Activated CD8-positive, alpha-beta memory T cell treated with anti-CD3 and anti-CD28 coated beads for 24 hours (primary cell): ENCODE measurements at places on chromosomes 6 and 20.

- DNase-seq, result no peak
Measured at GRCh38 chr20:22374678-22375590, 209.4 kb downstream of the FOXA2 start.

DNA sequence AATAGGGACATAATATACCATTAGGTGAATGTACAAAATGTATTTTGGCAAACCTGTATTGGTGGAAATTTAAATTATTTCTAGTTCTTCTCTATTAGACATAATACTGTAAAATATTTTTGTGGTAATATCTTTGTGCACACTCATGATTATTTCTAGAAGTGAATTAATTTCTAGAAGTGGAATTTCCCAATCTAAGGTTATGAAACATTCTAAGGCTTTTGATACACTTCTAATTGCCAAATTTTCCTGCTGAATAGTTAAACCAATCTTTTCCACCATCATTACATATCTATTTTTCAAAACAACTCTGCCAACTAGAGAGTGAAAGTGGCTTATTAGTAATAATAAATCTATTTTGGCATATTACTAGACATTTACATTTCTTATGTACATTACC lies 1.8 kb upstream of the CCND3 start:
- no peak for DNase-seq

DNA sequence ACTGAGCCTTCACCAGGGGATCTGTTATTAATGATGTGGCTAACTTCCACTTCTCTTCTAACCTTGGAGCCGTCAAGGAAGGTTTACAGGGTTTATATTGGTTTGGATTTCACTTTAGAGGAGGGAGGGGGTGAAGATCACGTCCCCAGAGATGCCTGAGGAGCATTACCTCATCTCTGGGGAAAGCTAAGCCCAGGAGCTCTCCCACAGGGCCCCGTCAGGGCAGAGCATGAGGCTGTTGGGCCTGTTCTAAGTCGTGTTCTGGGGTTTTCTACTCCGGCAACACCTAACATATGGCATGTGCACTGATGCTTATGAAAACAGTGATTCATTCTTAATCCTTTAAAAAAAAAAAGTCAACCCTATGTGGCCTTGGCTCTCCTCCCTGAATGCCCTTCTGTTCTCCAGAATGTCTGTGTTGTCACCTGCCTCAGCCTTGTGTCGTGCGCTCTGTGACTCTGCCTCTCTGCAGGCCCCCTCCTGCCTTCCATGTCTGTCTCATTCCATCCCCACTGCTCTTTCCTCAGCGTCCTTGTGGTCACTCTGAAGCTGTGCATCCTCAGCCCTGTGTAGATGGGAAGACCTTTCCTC lies 97.4 kb upstream of the JARID2 start:
- DNase-seq, result no peak

GRCh38 chr20:49647550-49647949 lies 66.1 kb downstream of the B4GALT5 start:
- DNase-seq, result no peak

DNA sequence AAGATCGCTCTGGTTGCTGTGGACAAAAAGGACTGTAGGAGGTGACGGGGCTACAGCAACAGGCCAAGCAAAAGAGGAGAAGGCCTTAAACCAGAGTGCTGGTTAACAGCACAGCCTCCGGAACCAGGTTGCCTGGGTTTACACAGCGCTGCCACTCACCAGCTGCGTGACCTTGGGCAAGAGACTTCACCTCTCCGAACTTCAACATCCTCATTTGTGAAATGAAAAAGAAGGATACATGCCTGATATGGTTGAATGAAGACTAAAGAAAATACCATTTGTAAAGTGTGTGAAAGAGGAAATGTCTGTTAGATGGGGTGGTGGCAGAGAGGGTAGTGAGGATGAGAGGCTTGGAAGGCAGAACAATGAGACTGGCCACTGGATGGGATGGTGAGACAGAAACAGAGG lies 44.9 kb downstream of the PREX1 start:
- DNase-seq, result no peak

DNA sequence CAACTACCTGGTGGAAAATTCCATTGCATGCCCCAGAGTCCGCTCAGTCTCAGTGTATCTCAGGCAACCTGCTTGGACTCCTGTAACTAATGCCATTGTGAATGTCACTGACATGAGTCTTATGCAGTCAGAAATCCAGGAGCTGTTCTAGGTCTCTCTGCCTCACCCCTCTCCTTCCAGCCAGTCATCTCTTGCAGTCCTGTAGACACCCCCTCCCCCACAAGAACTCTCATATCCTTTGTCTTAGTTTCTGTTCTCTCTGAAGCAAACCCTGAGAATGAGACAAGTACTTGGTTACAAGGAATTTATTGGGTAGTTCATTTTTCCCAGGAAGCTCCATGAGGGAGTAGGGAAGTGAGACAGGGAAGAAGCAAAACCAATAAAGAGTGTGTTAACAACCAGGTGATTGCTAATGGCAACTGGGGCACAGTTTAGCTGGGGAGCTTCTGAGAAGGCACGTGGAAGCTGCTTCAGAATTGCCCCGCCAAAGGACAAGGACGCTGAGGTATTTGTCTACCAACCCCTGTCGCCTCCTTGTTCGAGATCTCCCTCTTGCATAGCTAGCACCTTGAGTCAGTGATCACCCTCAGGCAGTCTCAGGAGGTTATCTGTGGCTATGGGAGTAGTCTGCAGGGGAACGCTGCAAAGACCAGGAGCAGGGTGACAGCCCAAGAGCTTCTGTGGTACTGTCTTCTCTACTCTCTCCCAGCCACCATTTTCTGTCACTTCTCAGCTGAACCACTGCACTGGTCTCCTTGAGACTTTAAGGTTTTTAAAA lies 911.4 kb upstream of the FLRT3 start:
- DNase-seq, result no peak

GRCh38 chr6:3890047-3890446 lies 40.9 kb downstream of the FAM50B start:
- DNase-seq, result no peak

- no peak for DNase-seq
Measured at GRCh38 chr6:56026455-56027180, 151.2 kb upstream of the BMP5 start.

DNA sequence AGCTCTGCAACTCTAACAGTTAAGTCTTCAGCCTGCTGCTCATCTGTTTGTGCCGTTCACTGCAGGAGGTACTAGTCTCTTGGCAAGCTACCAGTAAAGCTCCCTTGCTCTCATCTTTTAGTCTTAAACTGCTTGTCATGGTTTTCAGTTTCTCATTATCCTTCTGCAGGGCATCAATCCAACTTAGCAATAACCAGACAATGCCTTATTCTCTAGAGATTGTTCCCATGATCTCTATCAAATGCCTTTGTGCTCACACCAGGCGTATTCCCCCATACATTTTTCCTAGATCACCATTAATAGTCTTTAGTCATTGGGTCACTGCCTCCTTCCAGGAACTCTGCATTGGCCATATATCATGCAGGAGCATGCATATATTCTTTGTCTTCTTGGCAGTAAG lies 171.3 kb downstream of the GRM1 start:
- DNase-seq, result no peak

DNA sequence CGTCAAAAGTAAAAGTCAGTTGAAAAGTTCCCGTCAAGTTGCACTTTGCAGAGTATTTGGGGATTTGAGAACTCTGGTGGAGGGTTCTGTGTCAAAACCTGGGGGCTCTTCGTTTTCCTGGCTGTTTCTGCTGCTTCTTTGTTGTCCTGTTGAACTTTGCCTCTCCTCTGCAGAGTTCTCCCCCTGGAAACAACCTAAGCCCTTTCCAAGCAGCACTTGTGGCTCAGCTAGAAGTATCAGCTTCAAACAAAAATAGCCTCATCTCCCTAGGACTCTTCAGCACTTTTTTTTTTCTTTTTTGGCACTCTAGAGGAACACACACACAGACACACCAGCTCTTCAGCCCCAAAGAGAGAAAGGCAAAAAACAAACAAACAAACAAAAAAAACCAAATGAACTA lies at the start of gene TRDN:
Gene TRDN (minus strand): TSS at position 169 of the 400 bp plus-strand sequence. CDS start 175 bp downstream, outside the sequence.
- no peak for DNase-seq

- DNase-seq, result no peak
Measured at GRCh38 chr6:137283080-137283479, 63.9 kb upstream of the IFNGR1 start.

- peak; percentile 97 for DNase-seq
Measured at GRCh38 chr6:113970805-113971676, at the start of gene HDAC2. Gene HDAC2, minus strand, starts transcription at chr6:113971148. Its CDS starts 240 bp downstream, at chr6:113970908.

DNA sequence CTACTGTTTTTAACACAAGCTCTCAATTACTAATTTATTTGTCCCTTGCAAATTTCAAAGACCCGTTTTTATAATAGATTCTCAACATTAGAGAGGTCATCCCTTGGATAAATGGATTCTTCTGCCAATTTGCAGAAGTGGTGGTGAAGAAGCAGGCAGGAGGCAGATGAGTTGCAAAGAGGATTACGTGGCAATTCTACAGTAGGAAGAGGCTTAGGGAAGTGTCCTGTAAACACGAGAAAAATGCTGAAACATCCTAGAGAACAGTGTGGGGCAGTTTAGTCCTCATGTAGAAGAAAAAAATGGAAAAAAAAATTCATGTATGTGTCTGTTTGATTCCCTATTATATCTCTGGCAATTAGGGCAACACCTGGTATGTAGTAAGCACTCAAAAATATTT lies 87.6 kb downstream of the BMP2 start:
- DNase-seq, result no peak
